Naive thymus-derived CD8-positive, alpha-beta T cell (primary cell): ENCODE measurements at places on chromosomes 7 and 10. TPM values are rescaled to one million over a fixed set of nuclear protein-coding genes. Genes with fewer than 3 reads are reported as not detected.

Gene PLXDC2
- polyA plus RNA-seq = not detected

DNA sequence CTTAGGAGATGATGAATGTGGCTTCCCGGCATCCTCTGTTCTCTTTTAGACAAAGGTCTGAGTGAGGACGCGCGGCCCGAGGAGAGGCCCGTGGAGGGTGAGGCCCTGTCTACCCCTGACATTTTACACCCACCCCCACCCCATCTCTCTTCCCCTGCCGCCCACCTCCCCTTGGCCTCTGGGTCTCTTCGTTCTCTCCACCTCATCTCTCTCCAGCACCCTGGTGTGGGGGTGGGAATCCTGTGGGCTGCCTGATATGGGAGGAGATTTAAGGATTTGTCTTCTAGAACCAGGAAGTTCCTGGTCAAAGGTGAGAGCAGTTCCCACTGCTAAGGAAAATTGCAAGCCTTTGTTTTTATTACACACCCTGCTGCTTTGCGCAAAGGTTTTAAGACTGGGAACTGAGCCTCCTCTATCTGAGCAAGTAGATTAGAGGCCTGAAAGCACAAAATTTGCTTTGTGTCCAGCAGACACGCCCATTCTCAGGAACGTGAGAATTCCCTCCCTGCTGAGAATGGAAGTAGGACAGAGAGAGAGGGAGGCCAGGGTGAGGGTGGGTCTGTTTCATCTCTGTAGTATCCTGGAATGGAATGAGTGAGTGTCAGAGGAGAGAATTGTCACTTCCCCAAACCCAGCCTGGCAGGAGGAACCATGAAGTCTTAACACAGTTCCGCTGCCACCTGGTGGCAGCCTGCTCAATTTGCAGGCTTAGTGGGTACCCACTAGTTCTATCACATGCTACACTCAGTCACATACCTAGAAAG is 91.2 kb downstream of the GTF2IRD1 start:
- DNase-seq = peak; percentile 12
- no peaks in the 10 kb centered on the region for H3K36me3 ChIP-seq
- H3K27ac ChIP-seq = no peak overlapping the region
- H3K4me3 ChIP-seq = no peak overlapping the region
- H3K27me3 ChIP-seq = no peaks in the 10 kb centered on the region
- H3K4me1 ChIP-seq = no peaks in the 10 kb centered on the region

DNA sequence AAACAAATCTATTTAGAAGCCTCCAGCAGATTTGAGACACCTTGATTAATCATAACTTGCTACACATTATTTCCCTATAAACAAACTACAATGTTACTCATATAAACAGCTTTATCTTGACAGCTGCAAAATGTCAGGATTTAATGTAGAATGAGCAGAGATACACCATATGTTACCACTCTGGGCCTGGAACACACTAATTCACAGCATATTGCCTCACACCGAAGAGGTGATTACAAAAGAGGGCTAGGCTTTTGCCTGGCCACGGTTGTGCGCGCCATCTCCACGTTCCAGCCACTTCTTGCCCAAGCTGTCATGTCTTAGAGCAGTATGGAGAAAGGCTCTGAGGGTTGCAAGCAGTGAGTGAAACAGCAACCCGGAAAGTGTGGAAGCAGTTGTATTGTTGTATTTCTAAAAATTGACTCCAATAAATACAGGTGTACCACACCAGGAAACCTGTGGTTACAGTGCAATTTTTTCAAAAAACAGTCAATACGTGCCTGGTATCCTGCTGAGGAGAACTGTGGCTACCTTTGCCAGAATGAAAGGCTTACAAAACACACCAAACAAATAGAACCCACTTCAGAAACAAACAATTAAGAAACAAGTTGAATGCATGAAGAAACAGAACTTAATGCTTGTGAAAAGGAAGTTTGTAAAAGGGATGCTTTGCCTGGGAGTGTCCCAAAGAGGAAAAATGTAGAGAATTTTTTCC is 498.1 kb downstream of the PLXNA4 start:
- no peak overlapping the region for H3K4me3 ChIP-seq
- DNase-seq = no peak
- no peaks in the 10 kb centered on the region for H3K36me3 ChIP-seq
- no peaks in the 10 kb centered on the region for H3K4me1 ChIP-seq
- H3K27me3 ChIP-seq = peaks cover 15% of the 10 kb centered on the region

- no peak overlapping the region for H3K4me3 ChIP-seq
- peaks cover 7% of the 10 kb centered on the region for H3K4me1 ChIP-seq
- peaks cover 11% of the 10 kb centered on the region for H3K27me3 ChIP-seq
- H3K27ac ChIP-seq = no peak overlapping the region
- DNase-seq = no peak
Observed at GRCh38 chr10:43970018-43970698, 321.5 kb upstream of the ZNF32 start.

- no peak for DNase-seq
- no peak overlapping the region for H3K27ac ChIP-seq
Observed at GRCh38 chr7:36054637-36055036, 98.4 kb upstream of the EEPD1 start.

DNA sequence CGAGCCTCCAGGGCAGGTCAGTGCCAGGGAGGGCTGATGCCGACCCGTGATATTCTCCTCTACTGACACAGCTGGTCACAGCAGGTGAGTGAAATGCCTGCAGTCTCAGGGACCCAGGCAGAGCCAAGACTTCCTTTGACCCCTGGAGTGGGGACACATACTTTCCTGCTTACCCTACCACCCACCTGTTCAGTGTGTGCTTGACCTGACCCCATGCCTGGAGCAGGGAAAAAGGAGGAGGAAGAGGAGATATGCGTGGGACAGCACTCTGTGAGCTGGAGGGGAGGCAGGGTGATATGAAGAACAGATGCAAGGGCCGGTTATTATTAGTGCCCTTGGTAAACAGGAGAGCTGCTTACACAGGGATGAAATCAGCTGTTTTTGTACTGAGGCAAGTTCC is 40.8 kb upstream of the WIPF3 start:
- no peak overlapping the region for H3K4me3 ChIP-seq
- no peaks in the 10 kb centered on the region for H3K4me1 ChIP-seq
- no peak overlapping the region for H3K27ac ChIP-seq
- H3K36me3 ChIP-seq = no peaks in the 10 kb centered on the region
- peaks cover 13% of the 10 kb centered on the region for H3K27me3 ChIP-seq

DNA sequence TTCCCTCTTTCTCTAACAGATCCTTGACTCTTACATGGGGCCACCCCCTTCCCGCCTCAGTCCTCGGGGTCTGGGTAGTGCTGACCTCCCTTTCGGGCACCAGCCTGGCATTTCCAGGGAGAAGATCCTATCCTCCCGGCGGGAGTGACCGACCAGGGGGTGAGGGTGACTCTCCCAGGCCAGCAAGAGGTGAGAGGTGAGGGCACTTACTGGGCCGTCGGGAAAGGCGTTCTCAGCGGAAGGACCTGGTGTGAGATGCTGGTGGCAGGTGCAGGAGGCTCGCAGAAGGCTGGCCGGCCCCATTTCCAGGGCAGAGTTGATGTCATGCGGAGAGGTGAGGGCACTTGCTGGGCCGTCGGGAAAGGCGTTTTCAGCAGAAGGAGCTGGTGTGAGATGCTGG is 4.2 kb upstream of the FOXL3 start:
- no peak overlapping the region for H3K4me3 ChIP-seq
- DNase-seq = no peak
- H3K27me3 ChIP-seq = peaks cover 14% of the 10 kb centered on the region
- H3K27ac ChIP-seq = no peak overlapping the region

- no peak overlapping the region for H3K27ac ChIP-seq
- H3K27me3 ChIP-seq = peaks cover 11% of the 10 kb centered on the region
- no peak overlapping the region for H3K4me3 ChIP-seq
- H3K36me3 ChIP-seq = no peaks in the 10 kb centered on the region
- no peak for DNase-seq
- H3K4me1 ChIP-seq = no peaks in the 10 kb centered on the region
Observed at GRCh38 chr7:132125096-132125495, 451.2 kb downstream of the PLXNA4 start.

Gene NUP42
- polyA plus RNA-seq = 28.2 TPM

Gene FRA10AC1
- polyA plus RNA-seq = 5.9 TPM

Gene LRRN3
- polyA plus RNA-seq = 241 TPM

Gene FGFBP3
- 2.7 TPM for polyA plus RNA-seq

DNA sequence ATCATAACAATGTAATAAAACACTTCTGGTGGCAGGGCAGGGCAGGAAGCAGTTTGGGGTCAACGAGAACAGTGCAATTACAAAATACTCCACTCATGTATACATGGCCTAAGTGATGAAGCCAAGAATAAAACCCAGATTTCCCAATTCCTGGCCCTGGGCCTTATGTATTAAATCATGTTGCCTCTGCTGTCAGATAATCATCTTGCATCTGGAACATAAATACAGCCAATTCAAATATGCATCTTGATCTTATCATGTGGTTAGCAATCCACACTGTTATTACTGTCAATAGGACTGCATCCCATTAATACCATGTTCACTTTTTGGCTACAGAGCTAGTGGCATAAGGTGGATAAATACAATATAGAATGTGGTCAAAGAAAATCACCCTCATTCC is 186.5 kb upstream of the SLC25A13 start:
- H3K4me3 ChIP-seq = no peak overlapping the region
- H3K36me3 ChIP-seq = no peaks in the 10 kb centered on the region
- H3K27me3 ChIP-seq = peaks cover 16% of the 10 kb centered on the region
- H3K27ac ChIP-seq = no peak overlapping the region

DNA sequence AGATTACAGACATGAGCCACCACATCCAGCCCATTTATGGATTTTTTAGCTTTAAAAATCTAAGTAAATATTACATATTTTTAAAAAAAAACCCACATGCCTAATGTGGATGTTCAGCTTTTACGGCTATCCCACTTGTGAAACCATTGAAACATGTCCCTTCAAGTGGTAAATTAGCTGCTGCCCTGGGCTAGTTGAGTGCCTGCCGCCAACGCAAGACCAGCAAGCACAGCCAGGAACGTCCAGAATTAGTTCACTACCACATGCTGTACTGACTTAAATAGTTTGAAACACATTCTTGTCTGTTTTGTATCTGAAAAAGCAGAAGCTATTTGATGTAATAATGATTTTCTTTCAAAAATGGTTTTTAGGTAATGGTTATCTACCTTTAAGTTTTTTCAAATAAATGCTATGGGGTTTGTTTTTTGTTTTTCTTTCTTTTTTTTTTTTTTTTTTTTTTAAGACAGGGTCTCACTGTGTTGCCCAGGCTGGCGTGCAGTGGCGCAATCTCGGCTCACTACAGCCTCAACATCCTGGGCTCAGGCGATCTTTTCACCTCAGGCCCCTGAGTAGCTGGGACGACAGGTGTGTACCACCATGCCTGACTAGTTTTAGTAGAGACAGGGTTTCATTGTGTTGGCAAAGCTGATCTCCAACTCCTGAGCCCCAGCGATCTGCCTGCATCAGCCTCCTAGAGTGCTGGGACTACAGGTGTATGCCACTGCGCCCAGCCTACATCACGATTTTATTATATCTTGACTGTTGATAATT is 57.0 kb downstream of the KLRG2 start:
- H3K27me3 ChIP-seq = no peaks in the 10 kb centered on the region
- peak overlapping the region; percentile 50 for H3K27ac ChIP-seq

Gene FOXP2
- not detected for polyA plus RNA-seq

GRCh38 chr10:33271969-33272583 is 62.4 kb downstream of the NRP1 start:
- no peaks in the 10 kb centered on the region for H3K36me3 ChIP-seq
- no peaks in the 10 kb centered on the region for H3K27me3 ChIP-seq
- H3K4me3 ChIP-seq = no peak overlapping the region
- no peaks in the 10 kb centered on the region for H3K4me1 ChIP-seq

- no peaks in the 10 kb centered on the region for H3K36me3 ChIP-seq
- H3K27me3 ChIP-seq = no peaks in the 10 kb centered on the region
- no peak for DNase-seq
- peaks cover 1% of the 10 kb centered on the region for H3K4me1 ChIP-seq
- no peak overlapping the region for H3K27ac ChIP-seq
- H3K4me3 ChIP-seq = no peak overlapping the region
Observed at GRCh38 chr7:22420008-22420407, 63.1 kb upstream of the RAPGEF5 start.

DNA sequence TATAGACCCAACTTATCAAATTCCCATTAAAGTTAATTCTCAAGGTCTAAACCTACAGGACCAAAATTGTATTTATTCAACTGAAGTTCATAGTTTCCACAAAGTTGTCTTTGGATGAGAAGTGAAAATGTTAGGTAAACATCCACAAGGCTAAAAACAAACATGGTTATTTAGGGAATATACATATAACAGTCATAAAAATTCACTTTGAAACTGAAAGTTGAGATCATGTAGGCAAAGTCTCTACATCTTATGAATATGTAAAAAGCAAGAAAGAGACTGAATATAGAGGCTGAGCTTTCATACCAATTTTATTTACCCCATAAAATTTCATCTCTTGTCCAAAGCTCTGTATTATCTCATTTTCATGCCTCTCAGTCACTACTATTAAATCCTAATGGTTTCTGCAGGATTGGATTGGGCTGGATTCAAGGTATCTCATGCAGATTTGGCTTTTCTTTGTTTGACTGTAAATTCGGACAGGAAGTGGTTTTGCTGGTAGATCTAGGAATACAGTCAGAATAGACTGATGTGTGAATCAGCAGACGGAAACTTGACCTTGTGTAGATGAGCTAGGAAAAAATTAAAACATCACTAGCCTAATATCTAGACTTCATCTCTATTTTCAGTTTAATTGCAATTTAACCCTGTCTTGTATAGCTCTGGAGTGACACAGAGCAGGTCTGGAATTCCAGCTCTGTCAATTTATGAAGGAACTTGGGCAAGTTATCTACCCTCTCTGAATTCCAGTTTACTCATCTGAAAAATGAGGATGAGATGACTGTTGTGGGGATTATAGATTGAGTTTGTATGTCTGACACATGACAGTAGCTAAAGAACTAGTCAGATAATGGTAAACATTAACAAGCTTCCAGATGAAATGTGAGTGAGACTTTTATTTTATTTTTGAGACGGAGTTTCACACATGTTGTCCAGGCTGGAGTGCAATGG is 27.3 kb upstream of the SKAP2 start:
- H3K4me3 ChIP-seq = no peak overlapping the region
- no peak overlapping the region for H3K27ac ChIP-seq
- no peak for DNase-seq
- H3K4me1 ChIP-seq = no peaks in the 10 kb centered on the region
- peaks cover 11% of the 10 kb centered on the region for H3K27me3 ChIP-seq
- H3K36me3 ChIP-seq = no peaks in the 10 kb centered on the region

GRCh38 chr7:76509931-76510877 is at the start of gene UPK3B:
TSS of gene UPK3B (plus strand) at chr7:76510552. CDS start at chr7:76510653, 101 bp downstream.
- no peaks in the 10 kb centered on the region for H3K27me3 ChIP-seq
- no peak within 1 kb of the TSS for H3K27ac ChIP-seq
- H3K4me1 ChIP-seq = peaks cover 4% of the 10 kb centered on the region
- peaks cover 7% of the 10 kb centered on the region for H3K36me3 ChIP-seq
- no peak for DNase-seq

Gene UNCX
- not detected for polyA plus RNA-seq

- peaks cover 7% of the 10 kb centered on the region for H3K36me3 ChIP-seq
- DNase-seq = no peak
- H3K27me3 ChIP-seq = no peaks in the 10 kb centered on the region
- H3K27ac ChIP-seq = peak overlapping the region; percentile 36
Observed at GRCh38 chr10:112429654-112430230, 17.0 kb downstream of the ZDHHC6 start.
